ENCODE measurements at places on chromosomes 12 and 14.

- no peak for DNase-seq
Observed at GRCh38 chr12:30970559-30971197, 44.1 kb downstream of the TSPAN11 start.

GRCh38 chr14:77867476-77867875, 67.6 kb downstream of the ADCK1 start:
- no peak for DNase-seq

DNA sequence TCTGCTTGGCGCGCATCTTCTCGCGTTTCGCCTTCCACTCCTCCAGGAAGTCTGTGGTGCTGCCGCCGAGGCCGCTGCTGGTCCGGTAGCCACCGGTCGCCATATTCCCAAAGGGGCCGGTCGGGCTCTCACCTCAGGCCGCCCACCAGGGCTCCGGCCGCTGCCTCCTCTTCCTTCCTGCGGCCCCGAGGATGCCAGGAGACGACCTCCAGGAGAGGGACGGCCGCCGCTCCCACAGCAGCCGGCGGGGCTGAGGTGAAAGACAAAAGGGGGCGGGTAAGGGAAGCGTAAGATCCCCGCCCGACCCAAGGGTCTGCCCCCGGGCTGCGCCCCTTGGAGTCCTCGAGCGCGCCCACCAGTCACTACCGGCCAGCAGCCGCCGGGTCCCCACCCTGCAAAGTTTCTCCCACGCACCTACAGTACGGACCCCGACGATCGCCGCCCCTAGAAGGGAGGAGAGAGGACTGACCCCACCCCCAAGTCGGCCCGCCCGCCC, 574 bp downstream of the PAWR start:
- peak; percentile 29 for DNase-seq

DNA sequence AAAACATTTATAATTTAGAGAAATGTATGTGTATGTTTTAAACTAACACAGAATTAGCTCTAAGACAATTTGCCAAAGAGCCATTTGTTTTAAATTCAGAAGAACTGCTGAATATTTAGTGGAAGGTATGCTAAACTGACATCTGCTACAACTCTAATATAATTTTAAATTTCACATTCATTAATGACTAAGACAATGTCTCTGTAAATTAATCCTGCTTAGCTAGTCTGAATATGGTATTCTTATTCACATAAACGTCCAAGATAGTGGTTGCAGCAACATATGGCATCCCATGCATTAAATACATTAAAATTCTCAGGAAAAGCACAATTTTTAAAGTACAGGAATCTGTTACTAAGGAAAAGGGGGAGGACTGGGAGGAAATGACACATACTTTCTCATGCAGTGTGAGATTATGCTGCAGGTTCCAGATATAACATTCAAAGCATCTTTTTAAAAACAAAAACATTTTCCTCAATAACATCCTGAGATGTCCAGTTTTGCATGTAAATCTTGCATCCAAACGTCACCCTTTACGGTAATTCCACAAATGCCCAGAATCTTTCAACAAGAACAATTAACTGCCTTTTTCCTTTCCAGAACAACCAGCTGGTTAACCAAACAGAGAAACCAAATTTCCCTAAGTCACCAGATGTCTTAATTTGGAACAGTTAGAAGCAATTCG, 26.9 kb downstream of the WDR89 start:
- peak; percentile 32 for DNase-seq

DNA sequence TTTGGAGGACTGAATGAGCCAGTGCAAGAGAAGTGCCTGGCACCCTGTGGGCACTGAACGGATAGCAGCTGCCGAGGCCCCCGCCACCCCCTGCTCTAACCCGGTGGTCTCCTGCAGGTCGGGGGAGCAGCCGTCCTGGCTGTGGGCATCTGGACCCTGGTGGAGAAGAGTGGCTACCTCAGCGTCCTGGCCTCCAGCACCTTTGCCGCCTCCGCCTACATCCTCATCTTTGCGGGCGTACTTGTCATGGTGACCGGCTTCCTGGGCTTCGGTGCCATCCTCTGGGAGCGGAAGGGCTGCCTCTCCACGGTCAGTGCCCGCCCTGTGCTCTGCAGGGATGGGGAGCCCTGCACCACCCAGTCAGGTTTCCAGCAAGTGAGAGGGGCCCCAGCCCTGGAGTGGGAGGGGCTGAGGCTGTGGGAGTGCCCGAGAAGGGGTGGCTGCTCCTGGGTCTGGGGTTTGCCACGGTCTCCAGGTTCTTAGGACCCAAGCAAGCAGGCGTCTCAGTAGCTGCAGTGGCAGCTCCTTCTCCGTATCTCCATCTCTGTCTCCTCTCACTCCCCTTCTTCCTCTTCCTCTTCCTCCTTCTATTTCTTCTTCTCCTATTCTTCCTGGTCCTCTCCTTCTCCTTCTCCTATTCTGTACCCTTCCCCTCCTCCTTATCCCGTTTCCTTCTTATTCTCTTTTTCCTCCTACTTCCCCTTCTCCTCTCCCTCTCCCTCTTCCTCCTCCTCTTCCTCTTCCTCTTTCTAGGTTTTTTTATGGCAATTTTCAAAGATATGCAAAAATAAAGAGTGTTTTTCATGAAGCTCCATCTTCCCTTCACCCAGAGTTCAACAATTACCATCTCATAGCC, 37.4 kb downstream of the TSPAN11 start:
- DNase-seq, result no peak

- DNase-seq, result peak; percentile 84
Observed at GRCh38 chr14:42140831-42141279, 534.2 kb downstream of the LRFN5 start.

- no peak for DNase-seq
Observed at GRCh38 chr12:132465269-132466190, 24.4 kb upstream of the FBRSL1 start.

GRCh38 chr12:17928708-17929366, 161.2 kb downstream of the RERGL start:
- peak; percentile 86 for DNase-seq

GRCh38 chr12:127480775-127481314, 786.1 kb upstream of the TMEM132C start:
- no peak for DNase-seq

GRCh38 chr14:89773151-89773550, 181.4 kb downstream of the EFCAB11 start:
- DNase-seq, result no peak

GRCh38 chr14:75428230-75429104, 645 bp downstream of the JDP2 start:
- DNase-seq, result peak; percentile 29

DNA sequence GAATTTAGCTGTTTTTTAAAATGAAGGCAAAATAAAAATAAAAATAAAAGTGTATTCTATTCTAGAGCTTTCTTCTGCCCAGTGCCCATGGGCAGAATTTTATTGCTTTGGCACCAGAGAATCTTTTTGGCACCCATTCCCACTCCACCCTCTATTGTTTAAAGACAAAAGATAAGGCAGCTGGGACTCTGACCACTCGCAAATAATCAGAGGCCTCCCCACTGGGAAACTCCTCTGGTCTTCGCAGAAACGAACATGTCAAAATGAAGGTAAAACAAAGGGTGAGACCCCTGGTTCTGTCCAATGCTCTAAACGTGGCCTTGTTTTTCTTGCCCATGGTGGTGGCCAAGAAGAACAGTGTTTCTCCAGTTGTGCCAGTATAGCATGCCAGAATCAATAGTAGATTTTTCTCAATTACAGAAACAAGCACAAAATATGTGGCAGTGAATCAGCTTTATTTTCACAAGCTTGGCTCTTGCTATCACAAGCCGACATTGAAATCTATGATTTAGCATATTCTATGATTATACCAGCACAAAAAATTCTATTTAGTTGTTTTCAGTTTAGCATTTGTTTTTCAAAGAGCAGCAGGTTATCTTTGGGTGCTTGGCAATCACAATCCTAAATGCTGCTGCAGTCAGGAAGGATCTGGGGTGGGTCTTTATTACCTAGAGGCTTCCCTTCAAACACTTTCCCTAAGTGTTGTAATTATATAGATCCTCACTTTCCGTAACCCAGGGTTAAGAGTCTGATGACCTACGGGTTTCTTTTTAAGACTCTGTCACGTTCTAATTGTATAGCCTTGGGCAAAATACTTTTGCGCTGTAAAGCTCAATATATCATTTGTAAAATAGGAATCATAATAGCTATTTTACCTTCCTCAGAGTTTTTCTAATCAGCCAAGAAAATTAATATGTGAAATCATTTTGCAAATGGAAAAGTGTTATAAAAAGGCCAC, 50.5 kb downstream of the KITLG start:
- no peak for DNase-seq

- peak; percentile 11 for DNase-seq
Observed at GRCh38 chr12:78018939-78019338, 188.2 kb downstream of the NAV3 start.

DNA sequence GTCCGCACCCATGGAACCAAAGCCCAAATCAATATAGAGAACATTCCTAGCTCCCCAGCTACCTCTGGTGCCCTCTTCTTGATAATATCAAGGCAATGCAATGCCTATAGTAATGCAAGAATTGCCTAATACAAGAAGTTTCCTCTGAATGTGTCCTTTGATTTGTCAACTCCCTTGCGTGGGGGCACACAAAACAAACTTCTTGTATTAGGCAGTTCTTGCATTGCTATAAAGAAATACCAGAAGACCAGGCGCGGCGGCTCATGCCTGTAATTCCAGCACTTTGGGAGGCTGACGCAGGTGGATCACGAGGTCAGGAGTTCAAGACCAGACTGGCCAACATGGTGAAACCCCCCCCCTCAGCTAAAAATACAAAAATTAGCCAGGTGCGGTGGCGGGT, 10.4 kb upstream of the ITPK1 start:
- DNase-seq, result no peak

GRCh38 chr12:51270067-51270950, at the start of gene SMAGP:
TSS of gene SMAGP (minus strand) at chr12:51270415. CDS start at chr12:51269278, 1,137 bp downstream.
- peak; percentile 43 for DNase-seq

DNA sequence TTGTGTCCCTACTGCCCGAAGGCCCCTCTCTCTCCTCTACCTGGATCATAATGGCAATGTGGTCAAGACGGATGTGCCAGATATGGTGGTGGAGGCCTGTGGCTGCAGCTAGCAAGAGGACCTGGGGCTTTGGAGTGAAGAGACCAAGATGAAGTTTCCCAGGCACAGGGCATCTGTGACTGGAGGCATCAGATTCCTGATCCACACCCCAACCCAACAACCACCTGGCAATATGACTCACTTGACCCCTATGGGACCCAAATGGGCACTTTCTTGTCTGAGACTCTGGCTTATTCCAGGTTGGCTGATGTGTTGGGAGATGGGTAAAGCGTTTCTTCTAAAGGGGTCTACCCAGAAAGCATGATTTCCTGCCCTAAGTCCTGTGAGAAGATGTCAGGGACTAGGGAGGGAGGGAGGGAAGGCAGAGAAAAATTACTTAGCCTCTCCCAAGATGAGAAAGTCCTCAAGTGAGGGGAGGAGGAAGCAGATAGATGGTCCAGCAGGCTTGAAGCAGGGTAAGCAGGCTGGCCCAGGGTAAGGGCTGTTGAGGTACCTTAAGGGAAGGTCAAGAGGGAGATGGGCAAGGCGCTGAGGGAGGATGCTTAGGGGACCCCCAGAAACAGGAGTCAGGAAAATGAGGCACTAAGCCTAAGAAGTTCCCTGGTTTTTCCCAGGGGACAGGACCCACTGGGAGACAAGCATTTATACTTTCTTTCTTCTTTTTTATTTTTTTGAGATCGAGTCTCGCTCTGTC, 1.8 kb downstream of the INHBE start:
- DNase-seq, result no peak
